Right ventricle myocardium inferior (tissue), 1 donor: ENCODE measurements at places on chromosomes 16 and 17. TPM values are rescaled to one million over a fixed set of nuclear protein-coding genes. Genes with fewer than 3 reads are reported as not detected.
A peak's percentile ranks its signal among the peaks of the same experiment; 100 is the strongest.

DNA sequence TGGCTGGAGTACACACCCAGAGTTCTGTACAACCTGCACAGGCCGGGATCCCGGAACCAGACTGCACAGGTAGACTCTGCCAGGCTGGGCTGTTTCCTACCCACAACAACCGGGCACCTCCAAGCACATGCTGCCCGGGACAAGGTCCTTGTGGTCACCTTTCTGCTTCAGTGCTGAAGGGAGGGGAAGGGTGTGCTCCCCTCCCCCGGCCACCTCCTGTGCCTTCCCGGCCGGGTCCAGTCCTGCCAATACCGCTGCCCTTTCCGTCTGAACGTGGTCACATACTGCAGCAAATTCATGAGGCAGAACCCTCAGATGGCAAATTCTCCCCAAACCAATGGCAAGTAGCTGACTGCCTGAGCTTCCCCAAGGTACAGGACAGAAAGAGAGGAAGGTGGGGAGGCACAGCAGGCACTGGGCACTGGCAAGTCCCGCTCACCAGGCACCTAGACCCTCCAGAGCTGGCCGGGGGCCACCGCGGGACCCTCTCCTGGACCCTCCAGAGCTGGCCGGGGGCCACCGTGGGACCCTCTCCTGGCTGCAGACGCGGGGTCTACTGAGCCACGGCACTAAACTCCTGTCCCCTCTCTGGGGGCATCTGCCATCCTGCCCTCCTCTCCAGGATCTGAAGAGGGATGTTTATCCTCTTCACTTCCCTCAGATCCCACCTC, 22.8 kb downstream of the SLC43A2 start:
- DNase-seq: peak; percentile 28

DNA sequence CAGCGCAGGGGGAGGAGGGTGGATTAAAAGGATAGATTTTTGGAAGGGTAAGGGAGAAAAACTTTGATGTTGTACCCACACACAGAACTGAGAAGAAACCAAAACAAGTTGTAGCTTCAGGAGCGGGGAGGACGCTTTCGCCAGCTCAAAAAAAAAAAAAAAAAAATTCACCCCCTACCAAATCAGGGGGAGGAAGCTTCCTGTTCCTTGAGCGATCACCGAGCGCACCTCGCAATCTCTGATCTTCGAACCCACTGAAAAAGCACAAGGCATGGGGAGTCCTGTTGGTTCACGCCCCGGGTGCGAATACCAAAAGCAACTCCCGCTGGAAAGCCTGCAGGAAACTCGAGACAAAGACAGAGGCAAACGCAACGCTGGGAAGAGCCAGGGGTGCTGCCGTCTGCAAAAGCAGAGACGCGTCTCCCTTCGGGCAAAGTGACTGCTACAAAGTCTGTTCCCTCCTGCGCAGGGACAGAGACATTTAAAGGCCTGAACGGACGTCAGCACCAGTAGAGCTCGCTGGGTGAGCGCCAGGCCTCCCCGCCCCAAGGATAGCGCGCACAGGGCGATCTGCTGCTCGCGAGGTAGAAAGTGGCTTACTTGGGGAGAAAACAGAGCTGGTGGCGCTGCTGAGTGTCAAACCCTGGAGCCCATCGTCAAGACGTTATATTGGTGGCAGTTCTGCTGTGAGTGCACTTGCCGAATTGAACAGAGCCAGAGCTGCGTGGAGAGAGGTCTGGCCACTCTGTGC, 190.4 kb downstream of the USP22 start:
- DNase-seq: peak; percentile 69

- no peak for DNase-seq
These were observed 226.6 kb downstream of the PHKB start for GRCh38 chr16:47687694-47688093.

DNA sequence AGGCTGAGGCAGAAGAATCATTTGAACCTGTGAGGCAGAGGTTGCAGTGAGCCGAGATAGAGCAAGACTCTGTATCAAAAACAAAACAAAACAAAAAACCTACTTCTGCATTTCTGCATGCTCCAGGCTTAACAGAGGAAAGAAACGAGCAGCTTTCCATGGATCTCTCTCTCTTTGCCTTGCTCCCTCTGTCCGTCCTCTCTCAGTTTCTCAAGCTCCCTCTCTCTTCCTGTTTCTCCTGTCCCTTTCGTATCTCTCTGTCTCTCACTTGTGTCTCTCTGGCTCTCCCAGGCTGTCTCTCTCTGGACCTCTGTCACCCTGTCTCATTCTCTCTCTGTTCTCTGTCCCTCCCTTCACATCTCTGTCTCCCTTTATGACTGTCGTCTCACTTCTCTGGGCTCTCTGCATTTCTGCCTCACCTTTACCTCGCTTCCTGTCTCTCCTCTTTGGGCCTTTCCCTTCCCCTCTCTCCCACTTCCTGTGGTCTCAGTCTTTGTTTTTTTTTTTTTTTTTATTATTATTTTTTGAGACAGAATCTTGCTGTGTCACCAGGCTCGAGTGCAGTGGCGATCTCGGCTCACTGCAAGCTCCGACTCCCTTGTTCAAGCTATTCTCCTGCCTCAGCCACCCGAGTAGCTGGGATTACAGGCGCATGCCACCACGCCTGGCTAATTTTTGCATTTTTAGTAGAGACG, 4.1 kb upstream of the PITPNA start:
- no peak for DNase-seq

GRCh38 chr17:81524039-81524864, 3.9 kb upstream of the FSCN2 start:
- DNase-seq: no peak

DNA sequence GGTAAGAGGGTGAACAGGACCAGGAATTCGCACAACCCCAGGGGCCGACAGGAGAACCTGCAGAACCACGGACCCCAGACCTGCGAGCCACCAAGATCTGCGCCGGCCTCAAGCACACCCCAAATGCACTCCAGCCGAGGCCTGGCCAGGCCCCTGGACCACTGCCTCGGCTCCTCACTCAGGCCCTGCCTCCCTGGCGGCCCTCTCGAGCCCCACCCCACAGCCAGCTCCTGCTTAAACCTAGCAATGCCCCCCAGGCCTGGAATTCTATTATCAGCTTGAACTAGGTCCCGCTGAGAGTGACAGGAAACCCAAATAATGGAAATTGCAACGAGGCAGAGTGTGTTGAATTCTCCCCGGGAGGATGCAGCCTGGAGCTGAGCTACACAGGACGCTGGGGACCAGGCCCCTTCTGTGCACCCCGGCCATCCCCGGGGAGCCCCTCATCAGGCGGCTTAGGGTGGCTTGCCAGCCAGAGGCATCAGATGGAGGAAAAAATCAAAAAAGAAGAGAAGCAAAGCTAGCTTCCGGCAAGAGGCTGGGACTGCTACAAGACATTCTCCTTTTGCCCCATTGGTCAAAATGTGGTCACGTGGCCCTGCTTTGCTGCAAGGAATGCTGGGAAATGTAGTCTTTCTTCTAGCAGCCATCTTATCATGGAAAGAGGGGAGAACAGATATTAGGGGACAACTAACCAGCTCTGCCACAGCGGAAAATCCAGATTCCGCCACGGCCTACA, 2.4 kb upstream of the ENPP7 start:
- peak; percentile 84 for DNase-seq

DNA sequence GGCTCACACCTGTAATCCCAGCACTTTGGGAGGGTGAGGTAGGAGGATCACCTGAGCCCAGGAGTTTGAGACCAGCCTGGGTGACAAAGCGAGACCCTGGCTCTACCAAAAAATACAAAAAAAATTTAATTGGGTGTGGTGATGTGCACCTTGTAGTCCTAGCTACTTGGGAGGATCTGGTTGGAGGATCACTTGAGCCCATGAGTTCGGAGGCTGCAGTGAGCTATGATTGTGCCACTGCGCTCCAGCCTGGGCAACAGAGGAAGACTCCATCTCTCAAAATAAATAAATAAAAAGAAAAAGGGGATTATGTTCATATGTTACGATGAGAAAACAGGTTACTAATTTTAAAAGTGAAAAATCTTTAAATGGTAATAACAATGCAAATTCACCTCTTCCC, 996 bp downstream of the MLKL start:
- no peak for DNase-seq

DNA sequence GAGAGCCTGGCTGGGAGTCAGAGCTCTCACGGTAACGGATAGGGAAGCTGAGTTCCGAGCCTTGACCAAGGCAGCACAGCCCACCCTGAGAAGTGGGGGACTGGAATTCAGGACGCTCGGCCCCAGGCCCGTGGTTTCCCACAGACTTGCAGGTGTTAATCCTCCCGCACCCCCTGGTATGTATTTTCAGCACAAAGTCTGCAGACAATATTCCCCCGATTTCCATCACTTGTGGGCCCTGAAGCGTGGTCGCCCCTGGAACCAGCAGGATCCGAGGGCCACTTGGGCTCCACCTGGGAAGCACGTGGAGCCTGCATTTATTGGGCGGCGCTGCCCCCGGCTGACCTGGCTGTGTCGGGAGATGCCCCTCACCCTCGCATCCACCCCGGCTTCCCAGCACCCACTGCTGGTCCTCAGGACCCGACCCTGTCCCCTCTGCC, 60.2 kb downstream of the WSB1 start:
- DNase-seq: no peak

DNA sequence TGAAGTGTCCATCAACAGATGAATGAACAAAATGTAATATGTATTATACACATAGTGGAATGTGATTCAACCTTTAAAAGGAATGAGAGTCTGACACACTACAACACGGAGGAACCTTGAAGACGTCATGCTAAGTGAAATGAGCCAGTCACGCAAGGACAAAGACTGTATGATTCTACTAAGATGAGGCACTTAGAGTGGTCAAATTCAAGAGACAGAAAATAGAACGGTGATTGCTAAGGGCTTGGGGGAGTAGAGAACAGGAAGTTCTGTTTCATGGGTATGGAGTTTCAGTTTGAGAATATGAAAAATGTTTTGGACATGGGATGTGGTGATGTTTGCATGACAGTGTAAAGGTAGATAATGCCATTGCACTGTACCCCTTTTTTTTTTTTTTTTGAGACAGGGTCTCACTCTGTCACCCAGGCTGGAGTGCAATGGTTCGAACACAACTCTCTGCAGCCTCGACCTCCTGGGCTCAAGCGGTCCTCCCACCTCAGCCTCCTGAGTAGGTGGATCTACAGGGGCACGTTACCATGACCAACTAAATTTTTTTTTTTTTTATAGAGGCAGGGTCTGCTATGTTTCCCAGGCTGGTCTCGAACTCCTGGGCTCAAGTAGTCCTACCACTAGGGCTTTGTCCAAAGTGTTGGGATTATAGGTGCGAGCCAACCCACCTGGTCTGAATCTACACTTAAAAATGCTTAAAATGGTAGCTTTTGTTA, 2.9 kb upstream of the CCDC102A start:
- DNase-seq: no peak

- no peak for DNase-seq
These were observed 68.5 kb downstream of the CDC27 start for GRCh38 chr17:47120521-47121095.

DNA sequence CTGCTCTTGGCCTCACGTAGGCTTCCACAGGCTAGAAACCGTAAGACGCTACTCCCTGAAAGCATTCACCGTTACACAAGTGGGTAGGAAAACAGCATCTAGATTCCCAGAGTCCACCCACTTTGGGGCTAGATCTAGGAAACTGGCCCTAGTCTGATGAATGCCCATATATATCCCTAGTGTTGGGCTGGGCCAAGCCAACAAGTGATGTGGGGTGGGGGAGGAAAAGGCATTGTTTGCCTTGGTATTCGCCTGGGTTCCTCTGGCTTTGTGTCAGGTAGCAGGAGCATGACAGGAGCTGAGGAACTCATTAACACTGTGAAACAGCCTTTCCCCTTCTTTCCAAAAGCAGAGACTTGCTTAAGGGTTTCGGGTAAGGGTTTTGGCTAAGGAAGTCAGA, 112.4 kb downstream of the SMG6 start:
- DNase-seq: no peak

DNA sequence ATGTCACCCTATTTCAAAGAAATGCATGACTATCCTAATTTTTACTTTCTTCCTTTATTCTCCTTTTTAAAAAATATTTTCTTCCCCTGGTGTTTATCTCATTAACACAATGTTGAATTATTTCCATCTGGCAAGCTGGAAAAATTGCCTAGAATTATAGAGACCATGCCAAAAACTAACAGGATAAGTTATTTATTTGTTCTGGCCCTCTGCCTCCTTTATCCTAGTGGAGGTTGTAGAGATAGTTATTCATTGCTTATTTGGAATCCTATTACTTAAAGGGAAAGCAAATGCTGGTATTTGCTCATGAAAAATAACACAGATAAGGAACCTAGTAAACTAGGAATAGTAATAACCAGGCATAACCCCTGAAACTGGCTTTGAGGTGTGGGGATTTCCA, 684.9 kb upstream of the KIF2B start:
- DNase-seq: no peak

- DNase-seq: no peak
These were observed 58.3 kb downstream of the TMEM186 start for GRCh38 chr16:8739151-8739550.

- DNase-seq: peak; percentile 82
These were observed 81.8 kb upstream of the TOB1 start for GRCh38 chr17:50947782-50948543.

DNA sequence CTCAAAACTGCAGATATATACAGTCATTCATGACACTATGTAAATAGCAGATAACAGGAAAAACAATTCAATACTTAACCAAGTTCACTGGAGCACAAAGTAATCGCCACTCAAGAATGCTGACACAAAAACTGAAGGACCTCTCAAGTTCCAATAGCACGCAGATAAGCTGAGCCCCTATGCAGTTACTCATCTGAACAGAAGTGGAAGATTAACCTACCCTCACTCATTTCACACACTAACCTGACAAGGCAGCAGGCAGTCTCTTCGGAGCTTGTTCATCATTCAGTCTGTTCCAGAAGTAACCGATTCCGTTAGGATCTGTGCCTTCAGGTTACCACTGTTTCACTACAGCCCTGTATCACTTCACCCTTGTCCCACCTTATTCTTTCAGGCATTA, 6.0 kb downstream of the HELZ start:
- no peak for DNase-seq

The PTX4 gene
- total RNA-seq: not detected

The MED13 gene
- 28.3 TPM for total RNA-seq

The DHRS7C gene
- 69.8 TPM for total RNA-seq

The TM4SF5 gene
- not detected for total RNA-seq

The MT1A gene
- 2.9 TPM for total RNA-seq

The CLEC3A gene
- total RNA-seq: not detected
